GM12892 (cell line): ENCODE measurements at places on chromosomes 1 and 21.

GRCh38 chr21:36692835-36693488, 6.0 kb upstream of the SIM2 start:
- no peak for DNase-seq

DNA sequence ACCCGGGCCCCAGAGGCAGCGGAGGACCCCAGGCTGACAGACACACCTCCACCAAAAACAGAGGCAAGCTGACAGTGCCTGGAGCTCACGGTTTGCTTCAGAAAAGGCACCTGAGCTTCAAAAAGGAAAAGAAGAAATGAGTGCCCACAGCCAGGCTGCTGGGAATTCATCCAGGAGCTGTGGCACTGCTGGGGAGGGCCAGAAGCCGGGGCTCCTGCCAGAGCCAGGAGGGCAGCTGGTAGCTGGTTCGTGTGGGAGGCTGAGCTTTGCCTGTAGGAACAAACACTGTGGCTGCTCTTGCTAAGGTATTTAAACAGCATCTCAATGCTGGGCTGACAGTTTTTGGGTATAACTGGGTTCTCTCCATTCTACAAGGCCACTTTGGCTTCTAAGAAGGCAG, 19.5 kb downstream of the KCNJ6 start:
- DNase-seq: no peak

DNA sequence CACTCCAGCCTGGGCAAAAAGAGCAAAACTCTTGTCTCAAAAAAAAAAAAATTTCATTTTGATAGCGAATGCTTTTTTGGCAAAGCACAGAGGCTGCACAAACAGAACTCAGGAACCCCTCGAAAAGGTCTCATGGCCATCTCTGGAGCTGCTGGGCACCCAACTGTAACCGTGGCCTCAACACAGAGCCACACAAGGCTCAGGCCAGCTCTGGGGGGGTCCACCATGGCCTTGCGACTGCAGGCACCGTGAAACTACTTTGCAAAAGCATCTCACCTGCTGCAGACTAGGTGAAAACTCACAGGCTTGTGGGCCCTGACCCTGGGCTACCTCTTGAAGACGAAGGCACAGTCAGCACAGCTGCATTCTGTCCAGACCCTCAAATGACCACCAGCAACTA, 16.1 kb upstream of the TMEM240 start:
- no peak for DNase-seq

DNA sequence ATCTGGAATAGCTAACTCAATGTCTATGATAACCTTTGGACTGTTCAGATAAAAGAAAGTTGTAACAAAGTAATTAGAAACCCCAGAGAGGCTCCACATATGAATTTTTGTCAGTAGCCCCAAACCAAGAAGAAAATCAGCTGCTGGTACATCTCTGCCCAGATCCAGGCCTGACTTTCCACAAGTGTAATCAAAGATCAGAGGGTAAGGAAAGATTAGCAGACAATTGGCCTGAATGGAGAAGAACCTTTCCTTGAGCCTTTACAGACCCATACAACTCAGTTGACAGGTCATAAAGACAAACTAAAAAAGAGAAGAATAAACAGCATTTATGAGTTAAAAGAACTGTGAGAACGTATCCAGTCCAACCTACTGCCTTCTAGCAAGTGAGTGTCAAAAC, 366.7 kb upstream of the PKN2 start:
- DNase-seq: no peak

DNA sequence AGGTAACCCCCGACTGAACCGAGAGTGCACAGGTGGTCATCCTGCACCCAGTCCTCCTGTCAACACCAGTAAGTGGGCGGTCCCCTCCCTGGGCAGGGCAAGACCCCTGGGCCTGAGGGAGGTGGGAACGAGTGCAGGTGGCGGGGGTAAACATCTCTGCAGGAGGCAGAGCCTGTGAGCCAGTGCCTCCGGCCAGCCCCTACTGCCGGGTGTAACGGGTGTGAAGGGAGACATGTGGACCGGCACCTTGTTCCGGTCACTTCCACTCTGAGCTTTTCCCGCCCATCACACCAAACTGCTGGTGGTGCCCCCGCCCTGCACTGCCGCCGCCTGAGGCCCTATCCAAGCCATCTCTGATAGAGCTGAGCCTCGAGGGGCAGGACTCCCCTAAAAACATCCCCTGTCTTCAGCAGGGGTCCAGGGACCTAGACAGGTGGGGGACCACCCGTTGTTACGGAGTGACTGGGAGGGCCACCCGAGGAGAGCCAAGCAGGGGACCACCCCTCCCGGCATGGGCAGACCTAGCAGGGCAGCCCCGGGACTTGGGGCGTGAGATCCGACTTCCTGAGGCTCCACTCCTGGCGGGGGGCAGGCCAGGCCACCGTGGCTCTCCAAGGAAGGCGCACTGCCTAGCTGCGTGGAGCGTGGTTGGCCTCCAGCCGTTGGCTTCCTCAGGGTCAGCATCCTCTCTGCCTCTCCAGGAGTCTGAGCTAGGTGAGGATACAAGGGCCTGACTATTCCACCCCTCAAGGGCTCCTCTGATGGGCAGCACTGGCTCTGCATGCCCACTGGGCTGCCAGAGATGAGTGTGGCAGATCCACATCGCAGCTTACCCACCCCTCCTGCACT, 43.8 kb upstream of the LBR start:
- DNase-seq: no peak

DNA sequence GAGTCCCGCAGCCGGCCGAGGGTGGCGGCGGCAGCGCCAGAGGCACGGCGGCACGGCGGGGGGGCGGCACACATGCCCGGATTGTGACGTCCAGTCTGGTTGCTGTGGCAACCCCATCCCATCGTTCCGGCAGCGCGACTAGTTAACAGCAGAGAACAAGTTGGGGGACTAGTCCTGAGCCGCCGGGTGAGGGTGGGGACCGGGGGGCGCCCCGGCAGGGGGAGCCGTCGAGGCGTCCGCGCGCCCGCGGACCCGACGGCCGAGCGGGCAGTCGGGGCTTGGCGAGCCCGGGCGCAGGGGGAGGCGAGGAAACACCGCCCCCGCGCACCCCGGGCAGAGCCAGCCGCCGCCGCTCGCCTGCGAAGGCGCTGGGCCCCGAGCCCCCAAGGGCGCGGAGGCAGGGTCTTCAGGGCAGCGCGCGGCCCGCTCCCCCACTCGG, at the start of gene CHD5:
Gene CHD5, minus strand, starts transcription at position 54 of the 439 bp plus-strand sequence. CDS start 298 bp downstream, outside the sequence.
- no peak for DNase-seq

DNA sequence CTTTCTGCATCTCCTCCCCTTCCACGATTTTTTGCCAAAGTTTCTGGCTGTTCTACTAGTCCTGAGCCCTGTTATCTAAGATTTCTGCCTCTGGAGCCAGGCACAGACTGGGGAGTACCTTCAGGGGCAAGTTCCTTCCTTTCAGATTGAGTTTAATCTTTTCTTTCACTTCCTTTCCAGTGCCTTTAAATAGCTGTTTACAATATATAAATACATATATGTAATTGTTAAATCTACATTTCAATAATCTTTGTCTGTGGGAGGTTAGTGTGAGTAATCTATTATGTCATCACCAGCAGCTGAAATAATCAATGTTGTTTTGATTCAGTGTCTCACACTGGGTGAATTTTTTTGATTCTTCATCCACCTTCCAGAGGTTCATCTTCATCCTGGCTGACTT, 31.8 kb downstream of the DIPK1A start:
- DNase-seq: no peak

DNA sequence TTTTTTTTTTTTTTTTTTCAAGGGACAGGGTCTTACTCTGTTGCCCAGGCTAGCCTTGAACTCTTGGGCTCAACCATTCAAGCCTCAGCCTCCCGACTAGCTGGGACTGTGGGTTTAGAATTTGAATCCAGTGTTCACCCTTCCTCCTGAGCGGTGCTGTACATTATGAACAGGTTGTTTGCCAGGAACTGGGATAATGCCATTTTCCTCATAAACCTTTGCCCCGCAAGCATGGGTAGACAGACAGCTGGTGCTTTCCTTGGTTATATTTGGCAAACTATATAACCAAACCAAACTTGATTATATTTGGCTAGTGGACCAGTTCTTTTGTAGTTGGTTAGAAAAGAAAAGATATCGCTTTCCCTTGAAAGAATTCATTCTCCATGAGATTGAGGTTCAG, 54.9 kb downstream of the GALNT2 start:
- DNase-seq: no peak

DNA sequence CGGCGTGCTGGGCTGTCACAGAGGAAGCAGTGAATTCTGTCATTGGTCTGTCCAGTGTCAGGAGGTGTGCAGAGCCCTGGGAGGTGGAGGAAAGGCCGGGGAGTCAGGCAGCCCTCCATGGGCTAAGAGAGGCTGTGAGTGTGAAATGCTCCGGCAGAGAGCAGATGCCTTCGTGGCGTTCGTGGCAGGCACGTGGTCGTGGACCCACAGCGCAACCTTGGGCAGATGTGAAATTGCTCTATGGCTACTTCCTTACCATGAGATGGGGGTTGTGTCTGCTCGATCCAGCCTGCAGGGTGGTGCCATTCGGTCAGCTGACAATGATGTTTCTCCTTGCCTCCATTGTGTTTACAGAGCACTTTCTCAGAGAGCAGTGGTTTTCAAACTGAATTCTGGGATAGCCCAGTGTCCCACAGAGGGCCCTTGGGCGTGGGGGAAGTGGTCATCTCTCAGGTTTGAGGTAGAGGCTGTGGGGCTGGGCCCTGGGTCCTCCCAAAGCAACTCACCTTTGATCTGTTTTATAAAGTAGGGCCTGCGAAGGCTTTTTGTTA, 27.9 kb downstream of the TNFRSF1B start:
- no peak for DNase-seq
